ENCODE measurements at places on chromosomes 13 and 19. TPM values are rescaled to one million over a fixed set of nuclear protein-coding genes. Genes with fewer than 3 reads are reported as not detected.

The NXNL1 gene
- polyA plus RNA-seq = not detected

The PNMA8B gene
- polyA plus RNA-seq = 0.67 TPM

The ATP12A gene
- polyA plus RNA-seq = 6.5 TPM

The CGB8 gene
- polyA plus RNA-seq = not detected

The SCGB2B2 gene
- polyA plus RNA-seq = 0.73 TPM
